ENCODE measurements at places on chromosomes 2 and 18.

GRCh38 chr2:127485051-127485693, 41.1 kb downstream of the IWS1 start:
- DNase-seq: no peak

DNA sequence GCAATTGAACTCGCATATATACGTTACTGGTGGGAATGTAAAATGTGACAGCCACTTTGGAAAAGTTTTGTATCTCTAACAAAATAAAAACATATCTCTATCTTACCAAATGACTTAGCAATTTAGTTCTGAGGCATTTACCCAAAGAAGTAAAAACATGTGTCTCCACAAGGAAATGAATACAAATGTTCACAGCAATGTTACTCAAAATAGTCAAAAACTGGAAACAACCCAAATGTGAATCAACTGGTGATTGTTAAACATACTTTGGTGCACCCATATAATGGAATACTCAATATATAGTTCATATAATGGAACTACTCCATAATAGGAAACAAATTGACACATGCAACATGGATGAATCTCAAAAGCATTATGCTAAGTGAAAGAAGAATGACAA, 70.4 kb upstream of the DNER start:
- no peak for DNase-seq

DNA sequence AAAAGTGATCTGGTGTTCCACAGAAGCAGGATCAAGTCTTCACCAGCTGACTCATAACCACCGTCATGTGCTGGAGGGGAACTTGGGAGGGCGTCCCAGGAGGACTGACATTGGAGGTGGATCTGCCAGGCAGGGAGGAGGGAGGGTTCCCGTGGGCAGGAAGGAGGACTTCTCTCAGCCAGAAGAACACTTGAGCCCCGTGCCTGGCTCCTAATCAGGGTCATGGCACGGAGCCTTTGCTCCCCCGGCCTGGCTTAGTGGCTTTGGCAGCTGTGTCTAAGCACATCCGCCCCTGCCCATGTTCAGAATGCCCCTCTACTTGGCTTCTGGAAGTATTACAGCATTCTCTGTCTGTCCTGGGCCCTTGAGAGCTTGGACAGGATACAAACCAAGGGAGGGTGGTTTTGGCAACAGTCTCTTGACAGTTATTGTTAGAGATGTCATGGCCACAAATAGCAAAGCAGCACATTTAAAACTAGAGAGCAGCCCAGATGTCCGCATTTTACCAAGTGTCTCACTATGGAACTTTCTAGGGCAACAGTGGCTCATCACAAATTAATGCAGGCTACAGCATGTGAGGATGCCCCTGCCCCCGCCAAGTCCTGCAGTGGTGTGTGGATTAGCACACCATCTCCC, 11.5 kb downstream of the PPP1R7 start:
- DNase-seq: no peak

GRCh38 chr18:76553715-76554546, 58.9 kb upstream of the ZNF516 start:
- no peak for DNase-seq

GRCh38 chr2:69133898-69134297, 120.9 kb downstream of the ANTXR1 start:
- DNase-seq: no peak

GRCh38 chr2:69292256-69292655, 94.8 kb downstream of the GFPT1 start:
- no peak for DNase-seq
